Stimulated activated CD8-positive, alpha-beta memory T cell treated with anti-CD3 and anti-CD28 coated beads, Interleukin-12 subunit alpha, Interleukin-12 subunit beta, amount 100 ng/mL, for 1 hour (primary cell): ENCODE measurements at places on chromosomes 3 and 15.
A peak's percentile ranks its signal among the peaks of the same experiment; 100 is the strongest.

DNA sequence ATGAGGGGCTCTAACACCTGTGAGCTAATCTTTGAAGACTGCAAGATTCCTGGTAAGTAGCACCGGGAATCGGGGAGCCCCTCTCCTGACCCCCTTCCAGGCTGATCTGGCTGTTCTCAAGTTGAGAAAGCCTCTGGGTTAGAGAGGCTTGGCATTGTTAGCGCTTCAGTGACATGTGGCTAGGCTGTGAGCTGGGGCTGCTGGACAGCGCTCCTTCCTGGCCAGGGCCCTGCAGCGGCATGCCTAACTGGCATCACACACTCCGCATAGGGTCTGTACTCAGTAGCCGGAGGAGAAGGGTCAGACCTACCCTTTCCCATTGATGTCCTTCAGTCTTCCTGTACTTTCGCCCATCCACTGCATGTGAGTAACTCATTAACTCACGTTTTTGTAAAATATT lies 7.4 kb downstream of the IVD start:
- no peak for DNase-seq

GRCh38 chr15:32909431-32909830 lies 191.6 kb downstream of the GREM1 start:
- no peak for DNase-seq

DNA sequence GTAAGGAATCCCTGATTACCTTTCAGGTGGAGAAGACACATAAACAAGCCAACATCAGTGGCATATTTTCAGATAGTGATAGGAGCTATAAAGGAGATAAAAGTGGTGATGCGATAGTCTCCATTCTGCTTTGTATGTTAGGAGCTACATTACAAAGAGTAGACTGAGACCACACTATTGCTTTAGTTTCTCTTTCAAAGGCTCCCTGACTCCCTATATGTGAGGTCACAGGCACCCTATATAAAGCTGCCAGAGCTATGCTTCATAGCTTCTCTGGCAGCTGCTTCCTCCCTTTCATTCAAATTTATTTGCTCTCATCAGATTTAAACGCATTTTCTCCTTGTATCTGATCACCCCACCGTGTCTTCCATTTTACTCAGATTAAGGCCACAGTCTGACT lies 466.6 kb downstream of the IL5RA start:
- no peak for DNase-seq

- no peak for DNase-seq
These were observed 3.4 kb downstream of the PPM1M start for GRCh38 chr3:52248816-52249547.

GRCh38 chr15:73812806-73813465 lies 59.8 kb upstream of the INSYN1 start:
- DNase-seq = no peak

GRCh38 chr3:73484656-73485248 lies 140.0 kb downstream of the PDZRN3 start:
- DNase-seq = no peak

DNA sequence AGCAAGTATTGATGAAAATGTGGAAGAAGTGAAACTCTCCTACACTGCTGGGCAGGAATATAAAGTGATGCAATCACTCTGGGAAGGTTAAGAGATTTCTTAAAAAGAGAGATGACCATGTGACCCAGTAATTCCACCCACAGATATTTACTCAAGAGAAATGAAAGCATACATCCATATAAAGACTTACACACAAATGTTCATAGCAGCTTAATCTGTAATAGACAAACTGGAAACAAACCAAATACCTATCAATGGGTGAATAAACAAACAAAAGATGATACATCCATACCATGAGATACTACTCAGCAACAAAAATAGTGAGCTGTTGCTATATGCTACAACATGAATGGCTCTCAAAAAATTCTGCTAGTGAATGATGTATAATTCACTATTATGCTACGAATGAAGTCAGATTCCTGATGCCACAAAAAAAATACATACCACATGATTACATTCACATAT lies 463.3 kb downstream of the MAGI1 start:
- no peak for DNase-seq

GRCh38 chr15:88450125-88450798 lies 16.9 kb downstream of the MRPL46 start:
- DNase-seq = peak; percentile 19

DNA sequence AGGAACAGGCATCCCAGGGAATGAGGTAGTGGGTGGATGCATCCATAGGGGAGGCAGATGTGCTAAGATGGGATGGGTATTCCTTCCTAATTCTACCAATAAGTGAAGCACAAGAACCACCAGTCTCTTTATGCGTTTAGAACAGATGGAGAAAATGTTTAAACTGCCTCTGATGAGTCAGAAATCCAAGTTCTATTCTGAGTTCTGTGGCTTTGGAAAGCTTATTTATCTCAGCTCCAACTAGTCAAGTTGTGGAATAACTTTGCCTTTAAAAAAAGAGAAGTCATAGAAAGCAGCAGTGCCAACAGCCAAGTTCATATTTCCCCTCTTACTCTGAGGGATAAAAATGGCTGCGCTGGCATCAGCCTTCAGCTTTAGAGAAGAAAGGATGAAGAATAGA lies 761.7 kb downstream of the IGSF11 start:
- DNase-seq = no peak

GRCh38 chr3:16478516-16478915 lies 35.0 kb downstream of the RFTN1 start:
- no peak for DNase-seq

DNA sequence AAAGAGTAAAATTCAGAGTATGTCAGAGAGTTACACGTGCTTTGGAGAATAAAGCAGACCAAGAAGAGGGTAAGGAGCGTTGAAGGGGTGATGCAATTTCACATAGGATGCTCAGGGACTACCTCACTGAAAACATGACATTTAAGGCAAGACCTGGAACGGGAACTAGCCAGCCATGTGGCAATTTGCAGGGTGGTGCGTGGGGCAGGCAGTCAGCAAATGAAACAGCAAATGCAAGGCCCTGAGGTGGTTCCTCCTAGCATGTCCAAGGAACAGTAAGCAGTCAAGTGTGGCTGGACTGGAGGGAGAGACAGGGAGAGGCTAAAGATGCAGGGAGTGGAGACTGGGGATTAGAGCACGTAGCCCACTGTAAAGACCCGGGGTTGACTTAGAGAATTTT lies 146.1 kb upstream of the LPP start:
- DNase-seq = no peak

GRCh38 chr3:132034486-132035464 lies at the start of gene CPNE4:
TSS of gene CPNE4 (minus strand) at chr3:132035014.
- peak; percentile 5 for DNase-seq

DNA sequence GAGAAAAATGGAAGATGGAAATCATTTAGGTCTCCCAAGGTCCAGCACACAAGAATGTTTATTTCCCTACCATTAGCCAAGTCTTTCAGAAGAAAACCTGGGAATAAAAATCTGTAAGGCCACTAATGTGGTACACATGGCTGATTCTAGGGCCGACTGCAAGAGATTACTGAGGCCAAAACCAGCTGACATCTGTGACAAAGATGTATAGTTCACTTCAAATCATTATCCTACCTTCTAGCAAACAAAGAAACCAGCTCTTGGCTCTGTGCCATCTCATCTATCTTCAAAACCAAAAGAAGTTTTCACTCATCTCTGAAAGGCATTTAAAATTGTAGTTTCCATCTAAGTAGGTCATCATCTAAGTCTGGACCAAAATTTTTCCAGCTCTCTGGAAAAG lies 43.9 kb downstream of the ERC2 start:
- DNase-seq = no peak

DNA sequence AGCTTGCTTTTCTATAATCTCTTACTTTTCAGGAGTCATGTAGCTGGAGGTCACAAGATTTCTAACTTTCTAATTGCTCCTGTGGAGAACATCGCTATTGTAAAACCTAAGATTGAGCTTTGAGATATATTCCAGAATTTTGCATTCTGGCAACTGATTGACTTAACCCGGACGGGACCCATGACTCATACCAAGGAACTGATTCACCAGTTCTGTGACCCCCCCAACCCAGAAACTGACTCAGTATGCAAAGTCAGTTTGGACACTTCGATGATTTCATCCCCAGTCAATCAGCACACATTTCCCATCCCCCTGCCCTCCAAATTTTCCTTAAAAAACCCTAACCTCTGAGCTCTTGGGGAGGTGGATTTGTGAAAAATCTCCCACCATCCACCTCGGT lies 396.5 kb upstream of the GBE1 start:
- no peak for DNase-seq

- DNase-seq = no peak
These were observed 53.7 kb downstream of the TRIM42 start for GRCh38 chr3:140731440-140732119.

DNA sequence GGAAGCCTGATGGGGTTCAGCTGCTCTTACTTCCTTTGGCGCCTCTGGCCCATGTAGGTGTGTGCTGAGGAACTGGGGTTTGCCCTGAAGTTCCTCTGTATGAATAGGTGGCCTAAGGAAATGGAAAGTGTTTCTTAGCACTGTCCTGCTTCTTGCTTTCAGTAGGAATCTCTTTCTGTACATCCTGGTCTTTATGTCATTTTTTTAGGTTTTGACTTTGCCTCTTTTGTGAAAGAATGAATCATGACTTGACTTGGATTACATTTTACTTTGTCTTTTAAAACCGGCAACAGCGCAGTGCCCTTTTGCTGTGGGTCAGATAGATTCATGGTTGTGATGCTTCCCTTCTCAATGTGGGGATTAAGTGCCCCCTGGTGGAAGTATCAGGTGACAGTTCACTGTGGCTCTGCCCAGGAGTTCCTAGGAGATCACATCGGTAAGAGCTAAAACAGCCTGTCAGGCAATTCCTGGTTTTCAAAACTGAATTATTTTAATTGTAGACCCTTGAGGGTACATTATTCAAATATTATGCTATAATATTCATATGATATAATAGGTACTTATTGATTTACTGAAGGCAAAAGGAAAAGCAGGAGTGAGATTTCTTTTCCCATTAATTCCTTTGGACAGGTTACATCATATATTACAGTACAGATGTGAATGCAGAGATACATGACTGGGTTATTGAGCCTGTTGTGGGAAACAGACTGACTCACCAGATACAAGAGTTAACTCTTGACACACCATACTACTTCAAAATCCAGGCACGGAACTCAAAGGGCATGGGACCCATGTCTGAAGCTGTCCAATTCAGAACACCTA lies 95.4 kb downstream of the HCN4 start:
- DNase-seq = peak; percentile 10

DNA sequence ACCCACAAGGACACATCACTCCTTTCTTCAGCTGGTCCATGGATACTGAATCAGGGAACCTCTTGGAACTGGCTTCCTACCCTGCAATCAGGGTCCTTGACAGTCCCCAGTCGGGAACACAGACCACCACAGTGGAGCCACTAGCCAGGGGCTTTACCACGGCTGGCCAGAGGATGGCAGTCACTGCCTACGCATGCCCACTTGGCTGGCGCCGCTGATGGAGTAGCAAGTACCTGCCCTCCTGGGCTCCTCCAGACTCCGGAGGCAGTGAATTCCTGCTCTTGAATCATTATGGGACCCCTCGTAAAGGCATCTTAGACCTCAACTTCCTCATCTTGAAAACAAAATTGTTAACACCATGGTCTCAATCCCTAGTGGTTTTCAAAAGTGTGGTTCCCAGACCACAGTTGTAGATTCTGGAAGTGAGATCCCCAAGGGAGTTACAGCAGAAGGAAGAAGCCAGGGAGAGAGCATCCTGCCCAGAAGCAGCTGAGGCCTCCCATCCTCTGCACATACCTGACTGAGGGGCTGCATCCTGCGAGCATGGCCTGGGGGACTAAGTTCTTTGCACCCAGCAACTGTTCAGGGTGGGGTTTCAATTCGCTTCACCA lies 9.1 kb upstream of the SKIC8 start:
- peak; percentile 10 for DNase-seq

- no peak for DNase-seq
These were observed 72.5 kb downstream of the GTPBP8 start for GRCh38 chr3:113063126-113063894.

DNA sequence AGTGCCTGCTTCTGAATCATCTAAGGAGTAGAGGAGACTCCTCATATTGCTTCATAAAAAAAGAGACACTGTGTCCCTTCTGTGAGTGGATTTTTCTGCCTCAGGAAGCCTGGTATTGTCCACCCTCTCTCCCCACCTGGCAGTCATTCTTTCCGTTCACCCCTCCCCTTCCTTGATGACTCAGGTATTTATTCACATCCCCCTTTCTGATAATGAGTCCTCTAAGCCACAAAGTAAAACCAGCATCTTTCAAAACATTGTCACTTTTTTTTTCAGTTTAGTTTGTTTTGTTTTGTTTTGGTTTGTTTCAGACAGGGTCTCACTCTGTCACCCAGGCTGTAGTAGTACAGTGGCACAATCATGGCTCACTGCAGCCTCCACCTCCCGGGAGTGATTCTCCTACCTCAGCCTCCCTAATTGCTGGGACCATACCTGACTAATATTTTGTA lies 65.2 kb upstream of the UBE2E1 start:
- DNase-seq = no peak

DNA sequence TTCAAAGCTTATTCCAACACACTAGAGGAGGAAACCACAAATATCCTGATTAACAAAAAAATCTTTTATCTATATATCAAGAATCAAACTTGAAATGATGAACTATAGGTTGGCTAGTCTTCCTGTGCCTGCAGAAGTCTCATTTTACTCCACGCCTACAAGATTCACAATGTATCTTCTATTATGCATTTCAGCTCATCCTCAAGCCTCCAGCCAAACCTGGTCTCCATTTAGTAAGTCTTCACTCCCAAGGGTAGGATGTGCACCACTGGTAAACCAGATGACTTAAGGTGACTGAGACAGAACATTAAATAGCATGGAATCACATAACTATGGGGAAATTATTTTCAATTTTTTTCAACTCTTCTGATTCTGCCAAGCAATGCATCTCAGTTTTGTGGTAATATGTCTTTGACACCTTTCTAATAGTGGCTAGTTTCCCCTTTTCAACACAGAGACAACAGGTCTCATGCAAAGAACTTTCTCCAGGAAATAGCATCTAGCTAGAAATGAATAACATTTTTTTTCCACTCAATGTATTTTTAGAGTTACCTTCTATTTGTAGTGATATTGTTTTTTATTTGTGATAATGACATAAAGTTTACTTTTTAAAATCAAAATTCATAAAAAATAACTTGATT lies 166.9 kb downstream of the TNIK start:
- DNase-seq = no peak

DNA sequence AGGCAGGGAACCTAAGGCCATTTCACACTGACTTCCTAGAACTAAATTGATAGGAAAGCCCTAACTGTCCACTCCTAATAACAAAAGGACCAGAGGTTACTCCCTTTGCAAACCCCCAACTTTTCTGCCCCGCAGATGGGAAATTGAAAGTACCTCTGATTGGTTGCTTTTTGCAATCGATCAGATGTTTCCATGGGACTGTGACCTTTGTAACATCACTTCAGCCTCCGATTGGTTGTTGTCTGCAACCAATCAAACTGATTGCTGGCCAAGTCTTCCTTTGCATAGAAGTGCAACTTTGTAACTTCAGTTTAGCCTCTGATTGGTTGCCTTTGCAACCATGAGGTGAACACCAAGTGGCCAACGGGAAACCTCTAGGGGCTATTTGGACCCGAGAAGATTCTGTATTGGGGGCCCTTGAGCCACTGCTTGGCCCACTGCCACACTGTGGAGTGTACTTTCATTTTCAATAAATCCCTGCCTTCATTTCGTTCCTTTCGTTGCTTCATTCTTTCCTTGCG lies 11.3 kb upstream of the KNL1 start:
- no peak for DNase-seq

- no peak for DNase-seq
These were observed 176.9 kb upstream of the SOX2 start for GRCh38 chr3:181534781-181535221.
